ENCODE measurements at places on chromosomes 16 and 17.

GRCh38 chr17:78705071-78705470 is 77.0 kb downstream of the CYTH1 start:
- H3K4me1 ChIP-seq = peaks cover 15% of the 10 kb centered on the region
- DNase-seq = no peak
- H3K27me3 ChIP-seq = no peaks in the 10 kb centered on the region
- H3K4me3 ChIP-seq = no peak overlapping the region

DNA sequence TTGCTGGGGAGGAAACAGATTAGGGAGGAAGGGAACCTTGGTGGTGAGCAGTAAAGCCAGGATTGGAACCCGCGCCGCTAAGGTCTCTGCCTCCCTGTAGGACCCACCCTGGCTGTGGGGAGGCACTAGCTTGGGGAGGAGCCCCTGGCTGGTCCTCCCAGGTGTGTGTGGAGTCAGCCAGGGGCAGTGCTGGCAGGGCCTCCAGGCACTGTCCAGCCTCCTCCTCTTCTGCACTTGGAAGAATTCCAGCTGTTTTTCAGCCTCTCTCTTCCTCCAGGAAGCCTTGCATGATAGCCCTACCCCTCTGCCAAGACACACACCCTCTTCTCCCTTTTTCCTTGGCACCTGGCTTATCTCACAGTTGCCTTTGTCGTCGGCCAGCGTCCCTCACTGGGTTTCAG is 34.8 kb downstream of the TMEM235 start:
- peaks cover 25% of the 10 kb centered on the region for H3K4me1 ChIP-seq
- no peak for DNase-seq
- no peaks in the 10 kb centered on the region for H3K36me3 ChIP-seq
- no peak overlapping the region for H3K4me3 ChIP-seq
- H3K27ac ChIP-seq = no peak overlapping the region

DNA sequence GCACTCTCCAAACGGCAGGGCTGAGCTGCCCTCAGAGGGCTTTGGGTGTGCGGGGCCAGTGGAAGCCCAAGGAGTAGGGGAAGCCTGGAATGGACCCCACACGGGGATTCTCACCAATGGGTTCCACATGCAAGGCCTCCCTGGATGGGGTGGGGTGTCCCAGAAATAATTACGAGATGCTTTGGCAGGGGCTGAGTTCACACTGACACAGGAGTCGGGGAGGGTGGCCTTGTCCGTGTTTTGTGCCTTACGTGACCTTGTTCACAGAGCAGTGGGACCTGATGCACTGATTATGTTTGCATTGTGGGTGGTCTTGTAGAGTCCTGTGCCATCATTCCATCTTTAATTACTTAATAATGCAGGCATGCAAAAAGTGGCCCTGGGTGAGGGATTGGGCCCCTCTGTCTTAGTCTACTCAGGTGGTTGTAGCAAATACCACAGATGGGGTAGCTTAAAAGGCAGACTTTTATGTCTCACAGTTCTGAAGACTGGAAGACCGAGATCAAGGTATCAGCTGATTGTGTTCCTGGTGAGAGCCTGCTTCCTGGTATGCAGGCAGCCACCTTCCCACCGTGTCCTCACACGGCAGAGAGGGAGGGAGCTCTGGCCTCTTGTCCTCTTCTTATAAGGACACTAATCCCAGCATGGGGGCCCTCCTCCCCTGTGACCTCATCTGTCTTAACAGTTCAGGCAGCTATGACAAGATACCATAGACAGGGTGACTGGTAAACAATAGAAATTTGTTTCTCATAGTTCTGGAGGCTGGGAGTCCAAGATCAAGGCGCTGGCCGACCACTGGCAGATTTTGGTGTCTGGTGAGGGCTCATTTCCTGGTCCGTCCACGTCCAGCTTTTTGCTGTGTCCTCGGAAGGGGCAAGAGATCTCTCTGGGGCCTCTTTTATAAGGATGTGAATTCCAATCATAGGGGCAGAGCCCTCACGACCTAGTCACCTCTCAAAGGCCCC is 239.4 kb downstream of the IRF8 start:
- no peak overlapping the region for H3K27ac ChIP-seq
- H3K4me3 ChIP-seq = no peak overlapping the region
- H3K36me3 ChIP-seq = no peaks in the 10 kb centered on the region
- peaks cover 3% of the 10 kb centered on the region for H3K27me3 ChIP-seq
- H3K4me1 ChIP-seq = no peaks in the 10 kb centered on the region

DNA sequence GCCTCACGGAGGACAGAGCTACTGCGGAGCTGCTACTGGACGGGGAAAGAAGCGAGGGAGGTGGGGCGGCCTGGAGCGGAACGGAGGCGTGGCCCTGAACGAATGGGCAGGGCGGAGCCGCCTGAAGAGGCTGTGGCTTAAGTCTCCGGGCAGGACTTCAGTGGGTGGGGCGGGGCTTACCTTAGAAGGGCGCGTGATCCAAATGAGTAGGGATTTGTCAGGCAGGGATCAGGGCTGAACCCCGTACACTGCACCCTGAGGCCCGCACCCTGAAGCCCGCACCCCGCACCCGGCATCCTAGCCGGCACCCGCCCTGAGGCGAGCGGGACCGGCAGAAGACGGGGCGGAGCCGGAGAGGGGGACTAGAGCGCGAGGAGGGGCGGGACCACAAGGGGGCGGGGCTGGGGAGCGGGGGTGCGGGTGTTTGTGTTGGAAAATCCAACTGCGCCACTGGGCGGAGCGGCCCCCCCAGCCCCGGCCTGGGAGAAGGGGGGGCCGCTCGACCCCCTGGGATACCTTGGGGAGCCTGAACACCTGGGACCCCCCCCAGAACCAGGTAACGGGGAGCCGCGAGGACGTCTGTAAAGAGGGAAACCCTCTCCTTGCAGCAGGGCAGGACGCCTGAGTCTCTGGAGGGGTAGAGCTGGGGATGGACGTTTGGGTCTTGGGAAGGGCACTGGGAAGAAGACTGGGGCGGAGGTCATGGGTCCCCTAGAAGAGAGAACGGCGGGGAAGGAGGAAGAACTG is at the start of gene KDM6B:
Gene KDM6B, plus strand, starts transcription at position 423 of the 747 bp plus-strand sequence. CDS start 11,338 bp downstream, outside the sequence.
- H3K4me3 ChIP-seq = peak within 1 kb of the TSS; percentile 86
- no peaks in the 10 kb centered on the region for H3K36me3 ChIP-seq
- peak; percentile 93 for DNase-seq
- H3K4me1 ChIP-seq = peaks cover 46% of the 10 kb centered on the region
- no peaks in the 10 kb centered on the region for H3K27me3 ChIP-seq

GRCh38 chr16:89099905-89100304 is 6.3 kb downstream of the ACSF3 start:
- no peak overlapping the region for H3K27ac ChIP-seq
- H3K36me3 ChIP-seq = peaks cover 44% of the 10 kb centered on the region
- H3K27me3 ChIP-seq = no peaks in the 10 kb centered on the region

GRCh38 chr17:12830777-12831247 is 41.5 kb downstream of the ARHGAP44 start:
- H3K27ac ChIP-seq = no peak overlapping the region
- H3K36me3 ChIP-seq = no peaks in the 10 kb centered on the region
- H3K27me3 ChIP-seq = no peaks in the 10 kb centered on the region
- H3K4me3 ChIP-seq = no peak overlapping the region
- no peaks in the 10 kb centered on the region for H3K4me1 ChIP-seq

DNA sequence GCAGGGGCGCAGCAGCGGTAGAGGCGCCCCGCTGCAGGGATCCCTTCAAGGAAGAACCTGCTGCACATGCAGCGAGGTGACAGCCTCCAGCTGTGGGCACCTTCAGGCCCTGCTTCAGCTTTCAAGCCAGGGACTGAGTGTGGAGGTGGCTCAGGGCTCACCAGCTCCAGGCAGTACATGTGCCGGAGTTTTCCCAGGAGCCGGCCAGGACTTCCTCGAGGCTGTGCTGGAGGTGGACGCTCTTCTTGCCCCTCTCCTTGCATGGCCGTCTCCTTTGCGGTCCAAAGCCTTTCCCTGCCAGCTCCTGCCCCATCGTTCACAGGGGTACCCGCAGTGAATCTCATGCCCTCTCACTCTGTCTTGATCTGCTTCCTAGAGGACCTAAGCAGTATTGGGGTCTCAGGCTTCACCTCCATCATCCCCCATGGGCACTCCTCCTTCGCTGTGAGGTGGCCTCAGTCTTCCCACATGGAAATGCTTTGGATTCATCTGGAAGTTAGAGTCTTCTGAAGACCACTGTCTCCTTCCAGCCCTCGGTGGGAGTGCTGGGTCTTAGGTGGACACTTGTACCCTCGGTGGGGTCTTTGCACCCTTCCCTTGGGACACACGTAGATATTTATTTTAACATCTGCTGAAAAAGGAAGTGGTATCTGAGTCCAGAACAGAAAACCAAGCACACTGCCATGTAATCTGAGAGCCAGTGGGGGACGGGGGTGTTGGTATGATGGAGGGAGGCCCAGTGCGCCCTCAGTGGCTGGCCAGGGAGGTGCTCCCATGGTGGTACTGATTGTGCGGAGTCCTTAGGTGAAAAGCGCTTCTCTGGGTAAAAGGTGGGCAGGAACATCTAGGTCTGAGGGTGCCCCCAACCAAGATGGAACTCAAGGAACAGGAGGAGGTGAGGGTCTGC is 7.0 kb downstream of the XYLT2 start:
- no peak overlapping the region for H3K4me3 ChIP-seq
- H3K27me3 ChIP-seq = no peaks in the 10 kb centered on the region
- no peak for DNase-seq
- H3K4me1 ChIP-seq = no peaks in the 10 kb centered on the region
- no peak overlapping the region for H3K27ac ChIP-seq

Data from CD4-positive, CD25-positive, alpha-beta regulatory T cell (primary cell).